ENCODE measurements at places on chromosomes 12 and 14.

DNA sequence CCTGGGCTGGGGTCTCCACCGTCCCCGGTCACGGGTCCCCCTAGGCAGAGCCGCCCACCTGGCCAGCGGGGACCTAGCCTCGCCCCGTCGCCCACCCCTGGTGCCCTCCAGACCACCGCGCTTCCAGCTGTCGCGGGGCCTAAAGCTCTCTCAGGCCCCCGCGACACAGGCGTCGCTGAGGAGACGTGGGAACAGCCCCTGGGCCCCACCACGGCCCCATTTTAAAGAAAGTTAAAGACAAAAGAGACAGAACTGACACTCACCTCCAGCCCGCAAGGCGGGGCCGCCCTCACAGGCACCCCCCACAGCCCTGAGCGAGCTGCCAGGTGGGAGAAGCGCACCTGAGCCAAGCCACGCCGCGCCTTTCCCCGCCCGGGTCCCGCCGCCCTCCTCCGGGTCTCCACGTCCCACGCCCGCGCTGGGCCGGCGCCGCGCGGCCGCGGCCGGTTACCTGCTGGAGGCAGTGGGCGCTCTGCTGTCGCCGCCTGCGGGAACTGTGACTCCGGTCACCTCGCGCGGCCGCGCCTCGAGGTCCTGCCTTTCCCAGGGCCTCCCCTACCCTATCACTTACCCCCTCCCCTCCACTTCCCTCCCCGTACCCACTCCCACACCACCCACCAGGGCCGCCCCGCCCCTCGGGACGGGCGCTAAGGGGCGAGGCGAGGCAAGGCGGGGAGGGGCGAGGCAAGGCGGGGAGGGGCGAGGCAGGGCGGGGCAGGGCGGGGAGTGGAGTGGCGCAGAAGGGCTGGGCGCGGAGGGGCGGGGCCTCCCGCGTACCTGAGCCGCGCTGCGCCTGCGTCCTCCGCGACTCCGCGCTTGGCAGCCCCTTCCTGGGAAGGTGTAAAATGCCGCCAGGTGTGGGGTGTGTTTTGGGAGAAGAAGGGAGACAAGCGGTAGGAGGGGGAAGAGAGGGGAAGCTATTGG lies 31.2 kb downstream of the TC2N start:
- DNase-seq, result peak; percentile 91

DNA sequence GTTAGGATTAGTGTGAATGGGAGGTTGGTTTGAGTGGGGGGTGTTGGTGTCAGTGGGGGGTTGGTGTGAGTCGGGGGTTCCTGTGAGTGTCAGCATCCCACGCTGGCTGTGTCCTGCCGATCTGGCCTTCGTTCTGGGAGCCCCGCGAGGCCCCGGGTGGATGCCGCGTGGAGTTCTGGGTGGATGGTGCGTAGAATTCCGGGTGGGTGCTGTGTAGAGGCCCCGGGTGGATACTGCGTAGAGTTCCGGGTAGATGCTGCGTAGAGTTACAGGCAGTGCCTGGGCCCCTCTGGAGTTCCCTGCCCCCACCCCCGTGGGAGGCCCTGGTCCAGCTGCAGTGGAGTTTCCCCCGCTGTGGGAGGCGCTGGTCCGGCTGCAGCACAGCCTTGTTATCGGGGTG lies 8.7 kb downstream of the NOC4L start:
- no peak for DNase-seq

DNA sequence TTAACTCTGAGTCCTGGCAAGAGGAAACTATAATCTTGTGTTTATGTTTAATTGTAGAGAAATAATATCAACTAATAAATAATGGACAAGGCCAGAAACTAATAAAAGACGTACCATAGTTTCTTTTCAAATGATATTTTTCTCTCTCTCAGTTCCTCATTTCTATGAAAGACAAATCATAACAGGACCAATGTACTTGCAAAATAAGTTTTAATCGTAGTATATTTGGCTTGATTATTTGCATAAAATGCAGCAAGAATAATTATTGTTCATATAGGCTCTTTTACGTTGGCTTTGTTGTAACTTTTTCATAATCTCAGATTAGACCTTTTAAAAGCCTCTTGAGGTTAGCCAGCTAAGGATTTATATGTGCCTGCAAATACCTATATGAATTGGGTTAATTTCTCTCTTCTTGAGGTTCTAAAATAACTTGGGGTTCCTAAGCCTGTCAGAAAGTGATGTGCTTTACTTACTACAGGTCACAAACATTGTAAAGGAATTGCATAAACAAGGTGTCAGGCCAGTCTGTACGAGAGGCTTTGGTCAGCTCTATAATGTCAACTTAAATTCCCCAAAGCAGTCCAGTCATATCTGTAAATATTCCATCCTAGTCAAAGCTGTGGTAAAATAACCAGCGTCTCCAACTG lies 152.8 kb upstream of the PTPRQ start:
- DNase-seq, result no peak

- DNase-seq, result no peak
Observed at GRCh38 chr12:13777374-13777773, 204.0 kb downstream of the GRIN2B start.

DNA sequence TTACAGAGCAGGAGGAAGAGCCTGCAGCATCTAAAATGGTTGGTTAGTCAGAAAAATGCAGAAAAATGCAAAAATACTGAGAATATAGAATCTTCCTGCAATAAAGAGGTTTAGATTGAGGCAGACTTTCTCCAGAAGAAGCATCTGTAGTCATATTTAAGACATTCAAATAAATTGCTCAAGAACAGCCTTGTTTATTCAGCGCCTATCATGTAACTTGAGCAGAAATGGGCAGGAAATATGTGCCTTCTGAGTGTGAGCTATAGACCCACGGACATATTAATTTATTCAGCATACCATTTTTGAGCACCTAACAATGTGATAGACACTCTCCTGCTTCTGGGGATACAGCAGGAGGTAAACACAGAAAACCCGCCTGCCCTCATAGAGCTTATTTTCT lies 102.0 kb upstream of the HIF1A start:
- DNase-seq, result no peak

DNA sequence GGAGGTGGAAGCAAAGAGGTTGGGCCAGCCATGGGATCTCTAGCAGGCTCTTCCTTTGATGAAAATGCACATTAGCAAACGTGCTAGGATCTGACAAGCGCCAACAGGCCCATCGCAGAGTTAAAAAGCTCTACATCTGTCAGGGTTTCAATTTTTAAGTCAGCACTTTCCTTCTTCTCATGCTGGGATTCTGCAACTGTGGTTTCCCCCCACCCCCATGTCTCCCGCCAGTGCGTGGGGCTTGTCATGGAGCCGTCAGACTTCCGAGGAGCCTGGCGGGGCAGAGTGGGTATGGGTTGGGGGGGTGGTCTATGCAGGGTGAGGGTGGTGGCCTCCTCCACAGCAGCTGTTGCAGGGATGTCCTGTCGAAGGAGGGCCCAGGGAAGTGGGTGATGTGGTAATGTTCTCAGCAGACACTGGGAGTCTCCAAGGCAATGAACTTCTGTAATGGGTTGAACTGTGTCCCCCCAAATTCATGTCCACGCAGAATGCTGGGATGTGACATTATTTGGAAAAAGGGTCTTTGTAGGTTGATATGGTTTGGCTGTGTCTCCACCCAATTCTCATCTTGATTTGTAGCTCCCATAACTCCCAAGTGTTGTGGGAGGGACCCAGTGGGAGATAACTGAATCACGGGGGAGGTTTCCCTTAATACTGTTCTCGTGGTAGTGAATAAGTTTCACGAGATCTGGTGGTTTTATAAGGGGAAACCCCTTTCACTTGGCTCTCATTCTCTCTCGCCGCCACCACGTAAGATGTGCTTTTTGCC lies 115.2 kb upstream of the MAP1LC3B2 start:
- DNase-seq, result no peak

- DNase-seq, result no peak
Observed at GRCh38 chr12:69000540-69001243, 67.7 kb upstream of the CPM start.

DNA sequence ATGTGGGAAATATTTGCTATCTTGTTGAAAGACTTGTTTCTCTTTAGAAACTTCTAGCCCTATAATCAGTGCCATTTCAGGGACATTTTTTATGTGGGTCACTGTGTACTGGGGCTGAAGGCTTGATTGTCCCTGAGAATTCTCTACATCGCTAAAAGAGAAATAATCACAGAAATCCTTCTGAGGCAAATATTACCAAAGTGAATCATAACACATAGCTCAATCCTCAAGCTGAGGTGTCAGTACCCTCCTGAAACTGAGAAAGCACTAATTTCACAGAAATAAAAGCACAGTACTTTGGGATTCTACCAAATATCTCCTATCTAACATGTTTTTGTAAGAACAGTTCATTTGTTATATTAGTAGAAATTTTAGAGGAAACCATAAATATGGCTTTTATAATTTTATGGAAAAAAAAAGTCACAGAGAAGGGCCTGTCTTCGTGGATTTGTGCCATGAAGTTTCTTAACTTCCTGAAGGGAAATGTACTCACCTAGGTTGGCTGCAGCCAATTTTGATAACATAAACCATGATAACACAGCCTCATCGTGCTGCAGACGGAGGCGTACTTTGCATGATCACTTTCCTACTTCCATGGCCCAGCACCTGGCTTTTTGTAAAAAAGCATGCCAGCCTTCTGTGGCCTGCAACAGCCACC lies 163.7 kb upstream of the HIF1A start:
- DNase-seq, result no peak

- no peak for DNase-seq
Observed at GRCh38 chr14:52402812-52403526, 88.9 kb downstream of the PTGER2 start.

DNA sequence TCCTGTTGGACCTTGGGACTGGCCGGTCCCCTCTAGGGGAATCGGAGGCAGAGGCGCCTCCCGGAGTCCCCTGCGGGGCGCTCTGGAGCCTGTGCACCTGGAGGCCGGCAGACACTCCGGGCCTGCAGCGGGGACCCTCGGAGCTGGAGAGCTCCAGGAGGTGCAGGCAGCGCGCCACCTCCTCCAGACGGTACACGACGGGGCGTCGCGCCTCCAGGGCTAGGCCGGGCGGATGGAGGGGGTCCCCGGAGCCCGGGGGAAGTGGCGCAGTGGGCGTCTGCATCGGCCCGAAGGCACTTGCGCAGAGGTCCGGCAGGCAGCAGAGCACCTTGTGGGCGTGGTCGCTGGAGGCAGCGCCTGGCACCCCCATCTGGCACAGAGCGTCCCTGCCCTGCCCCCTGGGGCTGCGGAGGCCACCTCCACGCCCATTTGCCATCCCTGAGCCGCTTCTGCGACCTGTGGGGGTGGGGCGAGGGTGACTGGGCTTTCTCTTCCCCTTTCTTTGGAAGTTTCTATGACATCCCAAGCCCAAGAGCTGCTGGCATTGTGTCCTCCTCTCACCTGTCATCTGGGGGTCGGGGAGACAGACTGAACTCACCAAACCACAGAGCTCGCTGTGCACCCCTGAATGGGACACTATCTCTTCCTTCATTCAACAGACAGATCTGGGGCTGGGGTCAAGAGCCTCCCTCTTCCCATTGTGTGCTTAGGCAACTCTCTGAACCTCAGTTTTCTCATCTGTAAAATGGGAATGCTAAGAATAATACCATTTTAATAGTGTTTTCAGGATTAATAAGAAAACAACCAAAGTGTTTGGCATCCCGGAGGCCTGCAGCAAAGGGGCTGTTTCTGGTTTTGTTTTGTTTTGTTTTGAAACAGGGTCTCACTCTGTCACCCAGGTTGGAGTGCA lies 37.5 kb upstream of the CORO1C start:
- no peak for DNase-seq

DNA sequence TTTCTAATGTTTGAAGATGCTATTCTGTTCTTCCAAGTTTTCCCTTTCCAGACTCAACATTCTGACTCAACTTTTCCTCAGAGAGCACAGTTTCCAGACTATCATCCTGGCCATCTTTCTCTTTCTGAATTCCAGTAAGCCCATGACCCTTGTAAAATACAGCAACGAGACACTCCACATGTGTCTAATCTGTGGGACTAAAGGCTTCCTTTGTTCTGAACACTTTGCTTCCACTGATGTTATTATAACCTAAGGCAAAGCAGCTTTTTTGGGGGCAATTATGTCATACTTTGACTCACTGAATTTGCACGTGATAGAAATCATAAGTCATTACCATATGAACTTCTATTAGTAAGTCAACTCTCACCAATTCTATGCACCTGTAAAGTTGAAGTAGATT lies 6.3 kb upstream of the ART4 start:
- no peak for DNase-seq

- no peak for DNase-seq
Observed at GRCh38 chr14:92457016-92457565, 56.5 kb upstream of the RIN3 start.

- no peak for DNase-seq
Observed at GRCh38 chr12:57250956-57251355, at the start of gene STAC3. Gene STAC3 (minus strand): TSS chr12:57251187. CDS start chr12:57249636, 1,551 bp downstream.

- DNase-seq, result no peak
Observed at GRCh38 chr12:107581619-107582015, 104.0 kb upstream of the PWP1 start.

- DNase-seq, result no peak
Observed at GRCh38 chr14:54840336-54840735, 62.3 kb downstream of the GCH1 start.

DNA sequence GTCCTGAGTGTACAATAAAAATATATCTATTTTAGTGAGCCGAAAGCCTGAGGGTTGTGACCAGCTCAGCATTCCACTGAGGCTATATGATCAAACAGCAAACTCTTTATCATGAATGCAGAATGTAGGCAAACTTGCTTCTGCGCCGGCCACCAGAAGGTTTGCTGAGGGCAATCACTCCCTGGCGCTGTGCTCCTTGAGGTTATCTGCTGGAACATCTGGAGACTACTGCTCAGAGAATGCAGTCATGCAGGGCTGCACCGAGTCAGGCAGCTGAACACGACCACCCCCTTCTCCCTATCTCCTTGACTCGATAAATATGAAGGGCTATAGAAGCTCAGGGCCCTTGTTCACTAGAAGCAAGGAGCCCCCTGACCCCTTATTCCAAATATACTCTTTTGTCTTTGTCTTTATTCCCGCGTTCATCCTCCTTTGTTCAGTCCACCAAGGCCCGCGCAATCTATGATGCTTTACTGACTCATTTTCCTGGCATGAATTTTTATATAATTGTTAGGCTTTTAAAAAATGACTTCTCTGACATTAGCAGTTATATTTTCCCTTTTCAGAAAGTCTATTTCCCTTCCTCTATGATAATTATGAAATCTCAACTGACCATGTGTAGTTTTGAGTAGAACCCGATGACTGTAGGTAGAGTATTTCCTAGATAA lies 1089.3 kb downstream of the SLC16A7 start:
- DNase-seq, result no peak

DNA sequence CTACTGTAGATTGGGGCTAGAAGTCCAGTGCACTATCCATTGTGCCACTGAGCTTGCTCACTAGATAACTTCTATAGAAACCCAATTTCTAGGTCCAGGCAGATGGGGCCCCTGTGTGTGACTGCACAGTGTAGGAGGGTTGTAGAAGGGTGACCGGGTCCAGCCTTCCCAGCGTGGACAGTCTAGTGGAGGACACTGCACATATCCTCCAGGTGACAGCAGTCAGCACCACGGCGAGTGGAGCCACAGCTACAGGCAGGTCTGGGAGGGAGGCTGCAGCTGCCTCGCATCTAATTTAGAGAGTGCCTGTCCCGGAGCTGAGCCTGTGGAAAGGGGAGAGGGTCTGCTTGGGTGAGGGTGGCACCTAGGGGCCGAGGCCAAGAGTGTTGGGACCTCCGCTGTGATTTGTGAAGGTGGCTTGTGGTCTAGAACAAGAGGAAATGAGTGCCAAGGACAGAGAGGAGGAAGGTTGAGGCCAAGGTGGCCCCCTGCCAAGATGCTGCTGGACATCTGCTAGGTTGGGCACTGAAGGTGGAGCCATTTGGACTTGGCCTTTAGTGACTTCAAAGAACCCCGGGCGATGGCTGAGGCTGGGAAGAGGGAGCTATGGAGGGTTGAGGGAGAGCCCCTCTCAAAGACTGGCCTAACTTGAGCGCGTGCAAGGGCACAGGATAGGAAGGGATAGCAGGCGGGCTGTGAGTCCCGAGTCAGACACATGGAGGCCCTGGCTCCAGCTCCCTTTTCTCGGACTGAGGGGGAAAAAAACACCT lies 46.0 kb upstream of the TRAF3 start:
- DNase-seq, result no peak
